ENCODE measurements at places on chromosomes 11 and 22.

DNA sequence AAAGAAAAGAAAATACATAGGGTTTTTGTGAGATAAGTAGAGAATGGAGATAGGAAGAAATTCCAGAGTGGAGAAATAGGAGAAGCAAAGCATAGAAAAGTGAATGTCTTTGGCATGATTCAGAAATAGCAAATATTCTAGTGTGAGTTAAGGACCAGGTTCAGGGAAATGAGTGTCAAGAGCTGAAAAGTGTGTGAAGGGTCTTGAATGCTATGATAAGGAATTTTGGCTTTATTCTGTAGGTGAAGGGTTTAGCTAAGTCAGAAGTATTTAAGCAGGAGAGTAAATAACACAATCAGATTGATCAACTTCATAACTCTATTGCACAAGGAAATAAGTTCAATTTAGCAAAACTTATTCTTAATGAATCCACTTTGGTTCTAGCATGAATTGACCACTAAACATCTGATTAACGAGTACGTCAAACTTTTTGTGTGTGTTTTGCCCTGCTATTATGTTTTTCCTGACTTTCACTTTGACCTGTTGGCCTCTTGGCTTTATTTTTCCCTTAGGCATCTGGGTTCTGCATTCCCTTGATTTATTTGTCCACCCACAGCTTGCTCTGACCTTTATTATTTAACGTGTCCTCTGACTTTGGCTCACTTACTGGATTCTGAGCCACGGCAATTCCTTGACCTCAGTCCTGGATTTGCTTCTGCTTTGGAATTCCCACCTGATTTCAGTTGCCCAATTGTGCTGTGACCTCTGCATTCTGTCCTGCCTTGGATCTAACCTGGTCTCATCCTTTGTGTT lies 11.9 kb upstream of the TMEM218 start:
- DNase-seq = no peak

- DNase-seq = peak; percentile 29
Measured at GRCh38 chr11:130448416-130449309, at the start of gene ADAMTS15. TSS of gene ADAMTS15 (plus strand) at chr11:130448645. CDS start at chr11:130448974, 329 bp downstream.

GRCh38 chr11:77170107-77170506 lies 42.1 kb downstream of the MYO7A start:
- DNase-seq = no peak

- no peak for DNase-seq
Measured at GRCh38 chr22:31950226-31950625, 5.9 kb downstream of the YWHAH start.

- no peak for DNase-seq
Measured at GRCh38 chr11:2790568-2790921, 90.8 kb upstream of the KCNQ1OT1 start.

DNA sequence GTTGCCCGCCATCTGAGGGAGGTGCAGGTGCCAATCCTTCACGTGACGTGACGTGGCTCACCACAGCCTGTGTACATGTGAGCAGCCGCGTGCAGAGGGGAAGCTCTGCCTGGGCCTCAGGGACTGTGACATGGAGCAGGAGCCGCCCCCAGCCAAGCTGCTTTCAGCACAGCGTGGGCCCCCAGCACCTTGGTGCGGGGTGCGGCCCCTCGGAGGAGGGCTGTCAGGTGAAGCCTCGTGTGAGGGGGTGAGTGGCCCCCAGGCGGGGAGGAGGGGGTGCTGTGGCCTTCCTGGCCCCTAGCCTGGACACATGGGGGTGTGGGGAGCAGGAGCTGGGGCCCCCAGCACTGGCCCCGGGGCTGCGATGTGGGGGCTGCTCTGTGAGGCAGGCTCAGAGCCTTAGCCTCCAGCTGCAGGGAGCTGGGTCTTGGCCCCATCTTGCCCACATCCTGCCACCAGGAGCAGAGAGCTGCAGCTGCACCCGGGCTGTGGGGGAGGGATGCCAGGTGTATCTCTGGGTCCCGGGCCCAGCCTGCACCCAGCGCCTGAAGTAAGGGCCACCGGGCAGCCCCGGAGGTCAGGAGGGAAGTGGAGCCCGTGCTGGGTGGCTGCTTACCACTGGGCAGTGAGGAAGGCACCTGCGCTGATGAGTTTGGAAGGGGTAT lies at the start of gene ADORA2A:
TSS of gene ADORA2A (plus strand) at position 100 of the 665 bp plus-strand sequence. CDS start 5,806 bp downstream, outside the sequence.
- no peak for DNase-seq

DNA sequence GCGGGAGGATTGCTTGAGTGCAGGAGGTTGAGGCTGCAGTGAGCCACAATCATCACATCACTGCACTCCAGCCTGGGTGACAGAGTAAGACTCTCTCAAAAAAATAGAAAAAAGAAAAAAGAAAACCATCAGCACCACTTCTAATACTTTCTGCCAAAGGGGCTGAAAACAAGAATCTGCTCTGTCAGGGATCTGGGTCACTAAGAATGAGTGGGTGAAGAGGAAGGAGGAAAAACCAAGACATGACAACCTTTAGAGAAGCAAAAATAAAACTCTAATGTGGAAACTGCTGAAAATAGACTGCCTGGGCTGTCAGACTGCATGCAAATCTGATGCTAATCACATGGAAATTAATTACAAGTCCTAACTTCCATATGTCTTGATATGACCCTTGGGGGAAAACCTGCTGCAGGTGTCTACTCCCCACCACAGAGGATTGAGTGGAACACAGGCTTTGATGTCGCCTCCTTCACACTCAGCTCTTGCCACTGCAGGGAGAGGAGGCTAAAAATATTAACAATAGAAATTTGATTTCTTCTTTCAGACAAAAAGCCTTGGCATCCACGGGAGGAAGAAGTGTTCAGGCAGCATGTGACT lies 62.5 kb upstream of the CRTAM start:
- DNase-seq = no peak

GRCh38 chr11:119251114-119251513 lies 45.0 kb downstream of the CBL start:
- no peak for DNase-seq

DNA sequence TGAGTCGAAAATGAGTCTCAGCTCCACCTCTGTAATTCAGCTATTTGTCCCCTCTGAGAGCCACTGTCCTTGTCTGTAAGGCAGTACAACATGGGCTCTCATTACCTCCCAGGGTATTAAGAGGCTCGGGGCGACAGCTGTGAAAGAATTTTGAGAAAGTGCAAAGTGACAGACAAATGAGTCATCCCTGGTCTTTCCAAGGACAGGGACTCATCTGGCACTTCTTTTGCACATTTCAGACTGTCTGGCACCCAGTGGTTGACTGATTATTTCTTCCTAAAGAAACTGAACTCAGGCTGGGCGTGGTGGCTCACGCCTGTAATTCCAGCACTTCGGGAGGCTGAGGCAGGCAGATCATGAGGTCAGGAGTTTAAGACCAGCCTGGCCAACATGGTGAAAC lies 62.1 kb upstream of the ARFGAP3 start:
- no peak for DNase-seq

GRCh38 chr22:25564979-25565677 lies 653 bp downstream of the GRK3 start:
- DNase-seq = no peak

- DNase-seq = no peak
Measured at GRCh38 chr11:70142221-70142875, 60.7 kb upstream of the FADD start.

- DNase-seq = no peak
Measured at GRCh38 chr11:126904520-126904919, 96.0 kb downstream of the KIRREL3 start.

DNA sequence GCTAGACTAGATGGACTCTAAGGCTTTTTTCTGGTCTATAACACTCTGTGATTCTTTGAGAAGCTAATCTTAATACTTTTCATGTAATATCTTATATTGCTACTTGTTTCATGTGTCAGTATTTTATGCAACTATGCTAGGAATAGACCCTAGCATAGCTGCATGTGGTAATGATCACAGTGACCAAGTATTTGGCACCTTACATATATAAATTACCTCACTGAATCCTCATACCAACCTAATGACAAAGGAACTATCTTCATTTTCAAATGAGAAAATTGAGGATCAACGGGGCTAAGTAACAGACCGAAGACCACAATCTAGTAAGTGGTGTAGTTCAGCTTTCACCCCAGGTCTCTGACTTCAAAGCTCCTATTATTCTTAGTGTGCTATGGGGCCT lies 327.3 kb upstream of the PITPNB start:
- DNase-seq = no peak

GRCh38 chr11:3810951-3811350 lies 2.6 kb downstream of the PGAP2 start:
- DNase-seq = no peak

DNA sequence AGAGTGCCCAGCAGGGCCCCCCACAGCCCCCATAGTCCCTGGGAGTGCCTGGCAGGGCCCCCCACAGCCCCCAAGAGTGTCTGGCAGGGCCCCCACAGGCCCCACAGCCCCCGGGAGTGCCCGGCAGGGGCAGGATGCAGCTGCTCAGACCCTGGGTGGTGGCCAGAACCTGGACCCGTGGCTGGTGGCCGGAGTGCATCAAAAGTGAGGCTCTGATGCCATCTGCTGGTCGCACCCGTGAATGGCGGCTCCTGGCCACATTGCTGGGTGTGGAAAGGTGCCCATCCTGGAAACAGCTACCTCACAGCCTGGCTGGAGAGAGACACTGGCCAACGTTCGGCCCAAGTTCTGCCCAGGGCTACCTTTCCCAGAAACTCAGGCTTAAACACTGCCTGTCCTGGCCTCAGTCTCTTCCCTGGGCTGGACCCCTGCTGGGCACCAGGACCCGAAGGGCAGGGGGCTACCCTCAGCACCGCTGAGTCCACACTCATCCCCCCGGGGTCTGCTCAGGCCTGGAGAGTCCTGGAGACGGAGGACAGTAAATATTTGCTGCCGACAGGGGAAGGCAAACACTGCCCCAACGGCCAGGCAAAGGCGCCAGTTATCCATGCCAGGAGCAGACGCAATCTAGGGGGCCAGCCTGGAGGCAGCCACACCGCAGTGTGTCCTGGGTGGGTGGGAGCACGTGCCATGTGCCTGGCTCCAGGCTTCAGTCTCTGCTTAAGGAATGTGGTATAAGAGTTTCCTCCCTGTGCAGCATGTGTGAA lies 4.4 kb downstream of the INS start:
- peak; percentile 76 for DNase-seq

GRCh38 chr11:132373405-132374143 lies 1003.2 kb downstream of the NTM start:
- no peak for DNase-seq

GRCh38 chr11:72135891-72136683 lies 562 bp downstream of the FOLR3 start:
- no peak for DNase-seq
